ENCODE measurements at places on chromosomes 7 and 10.

DNA sequence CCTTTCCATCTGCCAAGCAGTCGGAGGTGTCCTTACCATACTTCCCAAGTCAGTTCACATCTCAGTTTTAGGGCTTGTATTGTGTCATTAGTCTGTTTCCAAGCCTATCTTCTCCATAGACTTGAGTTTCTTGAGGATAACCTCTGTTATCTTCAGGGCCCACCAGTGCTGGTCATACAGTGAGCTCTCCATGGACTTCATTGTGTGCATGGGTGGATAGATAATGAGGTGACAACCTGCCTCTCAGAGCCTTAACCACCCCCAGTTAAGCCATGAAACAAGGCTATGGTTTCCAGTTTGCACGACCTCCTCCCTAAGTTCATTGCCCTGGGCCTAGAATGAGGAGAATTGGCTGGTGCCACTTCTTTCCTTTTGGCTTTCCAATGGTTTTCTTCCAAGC is 38.5 kb upstream of the WAC start:
- no peak for DNase-seq

GRCh38 chr10:100811752-100812750 is 66.7 kb downstream of the PAX2 start:
- no peak for DNase-seq

GRCh38 chr10:120403109-120403508 is 53.9 kb upstream of the PLPP4 start:
- no peak for DNase-seq

DNA sequence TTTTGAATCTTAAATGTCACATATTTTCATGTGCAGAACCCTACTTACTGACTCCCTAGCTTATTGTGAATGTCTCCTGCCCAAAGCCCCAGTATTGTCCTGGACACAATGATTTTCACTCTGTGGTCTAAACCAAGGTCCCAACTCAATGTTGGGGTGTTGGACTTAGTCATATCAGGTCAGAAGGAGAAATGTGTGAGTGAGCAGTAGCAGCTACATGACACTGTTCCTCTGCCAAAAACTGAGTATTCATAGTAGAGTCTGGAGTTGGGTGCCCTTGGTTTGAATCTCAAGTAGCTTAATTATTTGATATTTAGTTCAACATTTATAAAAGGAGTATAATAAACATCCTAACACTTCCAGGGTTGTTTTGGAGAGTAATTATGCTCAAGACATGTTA is 141.0 kb downstream of the CHRM2 start:
- no peak for DNase-seq

DNA sequence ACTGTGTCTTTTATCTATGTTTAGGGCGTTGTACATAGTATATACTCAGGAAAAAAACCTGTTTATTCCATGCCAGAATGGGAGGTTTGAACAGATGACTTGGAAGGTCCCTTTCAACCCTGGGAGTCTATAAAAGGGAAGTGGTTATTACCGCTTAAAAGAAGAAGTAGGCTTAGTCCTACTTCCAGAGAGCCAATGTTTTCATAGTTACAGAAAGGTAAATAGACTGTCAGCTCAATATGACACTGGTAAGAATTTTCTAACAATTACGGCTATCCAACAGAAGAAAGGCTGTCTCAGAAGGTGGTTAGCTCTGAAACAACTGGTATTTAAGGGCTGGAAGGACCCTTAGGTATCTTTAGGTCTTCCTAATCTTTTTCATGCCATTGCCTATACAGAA is 1.1 kb upstream of the TFAM start:
- no peak for DNase-seq

Data from NCI-H446 treated with DMSO at 0.1 percent for 48 hours (cell line).